ENCODE measurements at places on chromosomes 12 and 14.

DNA sequence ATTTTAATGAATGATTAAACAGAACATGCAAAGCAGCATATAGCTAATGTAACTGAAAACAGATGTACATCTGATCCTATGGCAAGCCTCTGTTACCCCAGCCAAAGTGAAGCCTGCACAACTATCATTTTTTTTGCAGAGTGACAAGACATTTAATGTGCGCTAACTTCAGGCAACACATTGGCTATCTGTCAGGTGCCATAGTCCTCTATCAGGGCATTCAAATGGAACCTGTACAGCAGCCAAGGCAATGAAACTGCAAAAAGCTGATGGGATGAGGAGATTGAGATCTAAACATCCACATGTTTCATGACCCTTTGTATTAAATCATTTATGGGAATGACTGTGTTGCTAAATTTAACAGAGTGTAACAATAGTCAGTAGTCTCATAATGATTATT lies 1088.5 kb upstream of the TMEM132C start:
- no peak for DNase-seq

- no peak for DNase-seq
Measured at GRCh38 chr12:19624491-19624890, 185.2 kb downstream of the AEBP2 start.

- DNase-seq: no peak
Measured at GRCh38 chr14:29320286-29320685, 553.7 kb downstream of the FOXG1 start.

DNA sequence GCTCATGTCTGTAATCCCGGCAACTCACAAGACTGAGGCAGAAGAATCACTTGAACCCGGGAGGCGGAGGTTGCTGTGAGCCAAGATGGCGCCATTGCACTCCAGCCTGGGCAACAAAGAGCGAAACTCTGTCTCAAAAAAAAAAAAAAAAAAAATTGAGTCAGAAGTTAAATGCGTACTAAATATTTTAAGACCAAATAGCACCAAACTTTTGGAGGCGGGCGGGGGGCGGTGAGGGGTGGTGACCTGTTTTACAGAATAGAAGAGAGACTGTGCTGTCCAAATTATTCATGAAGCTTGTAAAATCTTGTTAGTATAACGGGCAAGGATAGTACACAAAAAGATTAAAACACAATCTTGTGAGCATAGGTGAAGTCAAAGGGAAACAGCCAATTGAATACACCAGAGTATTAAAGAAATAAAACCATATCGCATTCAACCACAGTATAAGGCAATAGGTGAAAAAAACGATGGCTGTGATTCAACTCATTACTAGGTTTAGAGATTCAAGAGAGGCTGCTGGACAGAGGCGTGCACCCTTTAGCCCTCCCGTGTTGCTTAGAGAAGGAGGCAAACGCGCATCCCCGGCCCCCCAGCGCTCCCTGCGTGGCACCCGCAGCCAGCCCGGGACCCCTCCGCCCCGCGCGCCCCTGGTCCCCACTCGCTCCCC lies 571 bp downstream of the ZNF891 start:
- DNase-seq: no peak

- no peak for DNase-seq
Measured at GRCh38 chr14:94451091-94451771, 1.4 kb downstream of the SERPINA11 start.

DNA sequence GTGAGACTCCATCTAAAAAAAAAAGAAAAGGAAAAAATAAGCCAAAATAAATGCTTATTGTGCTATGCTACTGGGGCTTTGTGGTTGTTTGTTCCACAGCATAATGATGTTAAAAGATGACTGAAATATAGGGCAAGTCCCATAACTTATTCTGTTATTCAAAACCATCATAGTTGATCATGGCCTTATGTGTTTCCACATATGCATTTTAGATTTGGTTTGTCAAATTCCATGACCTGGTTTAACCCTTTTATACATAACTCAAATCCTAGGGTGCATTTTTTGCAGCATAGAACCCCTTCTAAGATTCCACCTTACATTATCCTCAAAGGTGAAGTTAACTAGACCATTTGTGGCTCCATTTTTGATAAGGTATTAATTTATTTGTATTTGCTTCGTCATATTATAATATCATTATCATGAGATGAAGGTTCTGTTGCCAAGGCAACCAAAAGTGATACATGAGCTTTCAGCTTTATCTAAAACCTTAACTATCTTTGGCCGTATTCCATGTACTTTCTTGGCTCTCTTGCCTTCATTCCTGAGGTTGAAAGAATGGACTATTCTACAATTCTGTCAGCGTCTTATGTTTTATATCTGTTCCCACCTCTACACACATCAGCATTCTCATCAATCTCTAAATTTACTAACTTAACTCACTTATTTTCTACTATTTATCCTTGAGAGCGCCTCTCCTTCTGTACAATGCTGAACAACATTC lies 138.7 kb upstream of the DYRK2 start:
- no peak for DNase-seq

- DNase-seq: peak; percentile 99
Measured at GRCh38 chr12:13255792-13256691, 59.5 kb downstream of the EMP1 start.

DNA sequence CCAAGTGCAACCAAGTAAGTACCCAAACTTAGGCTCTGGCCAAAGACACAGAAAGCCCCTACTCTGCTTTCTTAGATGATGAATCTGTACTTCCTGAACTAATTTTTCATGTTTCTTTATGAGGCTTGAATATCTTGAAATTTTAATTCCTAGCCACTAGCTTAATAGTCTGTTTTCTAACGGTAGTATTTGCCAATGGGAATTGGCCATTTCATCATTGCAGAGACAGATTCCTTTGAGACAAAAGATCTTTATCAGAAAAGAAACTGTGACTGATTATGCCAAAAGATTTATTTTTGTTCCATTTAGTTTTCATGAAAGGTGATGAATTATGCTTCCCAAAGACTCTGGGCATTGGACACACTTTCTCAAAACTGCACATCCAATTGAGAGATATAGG lies 48.7 kb downstream of the DAD1 start:
- DNase-seq: no peak

DNA sequence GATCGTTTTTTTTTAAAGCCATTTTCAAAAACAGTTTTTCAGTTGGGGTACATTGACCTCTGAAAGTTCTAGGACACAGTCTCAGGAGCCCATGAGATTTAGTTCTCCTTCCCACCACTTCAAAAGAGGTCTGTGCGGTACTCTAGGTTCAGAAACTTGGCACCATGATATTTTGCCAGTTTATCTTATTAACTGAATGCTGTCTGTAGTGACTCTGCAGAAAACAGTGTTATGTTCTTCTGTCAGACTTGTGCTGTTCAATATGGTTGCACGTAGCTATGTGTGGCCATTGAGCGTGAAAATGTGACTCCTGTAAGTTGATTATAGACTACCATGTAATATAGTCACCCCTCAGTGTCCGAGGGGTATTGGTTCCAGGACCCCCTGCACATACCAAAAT lies 35.9 kb downstream of the CRADD start:
- no peak for DNase-seq

DNA sequence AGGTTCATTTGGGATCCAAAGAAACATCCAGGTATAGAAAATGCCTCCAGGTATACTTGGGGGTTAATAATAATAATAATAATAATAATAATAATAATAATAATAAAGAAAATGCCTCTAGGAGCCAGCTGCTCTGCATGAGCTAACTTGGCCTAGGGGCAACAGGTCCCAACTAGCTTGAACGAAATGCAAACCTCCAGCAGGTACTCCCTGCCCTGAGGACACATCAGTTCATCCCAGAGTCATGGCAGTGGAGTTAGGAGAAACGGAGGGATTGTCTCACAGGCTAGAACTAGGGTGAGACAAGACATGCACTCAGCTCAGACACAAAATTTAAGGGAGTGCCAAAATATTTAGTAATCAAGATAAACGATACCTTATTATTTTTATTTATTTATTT lies 12.5 kb upstream of the TMEM229B start:
- DNase-seq: no peak

GRCh38 chr14:58770491-58770982 lies 132.8 kb downstream of the DACT1 start:
- no peak for DNase-seq

DNA sequence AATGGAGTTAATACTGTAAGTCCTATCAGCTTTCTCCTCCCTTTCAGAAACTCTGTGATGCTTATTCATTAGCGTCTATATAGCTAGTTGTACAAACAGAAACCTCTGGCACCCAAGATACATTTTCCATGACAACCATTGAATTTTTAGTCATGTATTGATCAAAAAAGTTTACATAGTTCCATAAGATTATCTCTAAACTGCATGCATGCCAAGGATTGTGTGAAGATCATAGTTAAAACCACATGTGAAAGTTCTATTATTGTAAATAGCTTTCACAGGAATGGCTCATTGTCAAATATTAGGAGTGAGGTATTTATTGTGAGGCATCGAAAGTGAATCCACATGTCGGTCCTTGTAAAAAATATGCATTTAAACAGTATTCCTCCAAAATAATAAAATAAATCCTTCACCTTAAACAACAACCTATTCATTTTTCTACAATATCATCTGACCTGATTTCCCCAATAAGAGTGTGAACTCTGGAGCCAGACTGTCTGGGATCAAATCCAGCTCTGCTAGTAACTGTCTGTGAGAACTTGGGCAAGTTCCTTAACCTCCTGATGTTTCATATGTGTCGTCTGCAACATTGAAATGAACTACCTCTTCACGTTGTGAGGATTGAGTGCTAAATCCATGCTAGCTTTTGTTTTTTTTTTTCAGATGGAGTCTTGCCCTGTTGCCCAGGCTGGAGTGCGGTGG lies 10.6 kb upstream of the CDKL1 start:
- no peak for DNase-seq

GRCh38 chr12:114073076-114073475 lies 107.0 kb upstream of the RBM19 start:
- DNase-seq: no peak

DNA sequence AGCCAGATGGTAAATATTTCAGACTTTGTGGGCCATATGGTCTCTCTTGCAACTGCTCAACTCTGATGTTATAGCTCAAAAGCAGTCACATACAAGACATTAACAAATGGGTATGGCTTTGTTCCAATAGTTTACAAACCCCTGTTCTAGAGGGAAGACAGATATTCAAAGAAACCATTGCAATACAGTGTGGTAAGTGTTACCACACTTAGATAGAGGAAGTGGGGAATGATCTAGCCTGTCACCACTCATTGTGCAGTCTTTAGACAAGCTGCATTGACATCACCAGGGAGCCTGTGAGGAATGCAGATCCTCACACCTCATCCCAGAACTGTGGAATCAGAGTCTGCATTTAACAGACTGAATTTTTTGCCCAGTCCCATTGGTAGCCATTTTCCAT lies 80.0 kb upstream of the RGS6 start:
- no peak for DNase-seq

DNA sequence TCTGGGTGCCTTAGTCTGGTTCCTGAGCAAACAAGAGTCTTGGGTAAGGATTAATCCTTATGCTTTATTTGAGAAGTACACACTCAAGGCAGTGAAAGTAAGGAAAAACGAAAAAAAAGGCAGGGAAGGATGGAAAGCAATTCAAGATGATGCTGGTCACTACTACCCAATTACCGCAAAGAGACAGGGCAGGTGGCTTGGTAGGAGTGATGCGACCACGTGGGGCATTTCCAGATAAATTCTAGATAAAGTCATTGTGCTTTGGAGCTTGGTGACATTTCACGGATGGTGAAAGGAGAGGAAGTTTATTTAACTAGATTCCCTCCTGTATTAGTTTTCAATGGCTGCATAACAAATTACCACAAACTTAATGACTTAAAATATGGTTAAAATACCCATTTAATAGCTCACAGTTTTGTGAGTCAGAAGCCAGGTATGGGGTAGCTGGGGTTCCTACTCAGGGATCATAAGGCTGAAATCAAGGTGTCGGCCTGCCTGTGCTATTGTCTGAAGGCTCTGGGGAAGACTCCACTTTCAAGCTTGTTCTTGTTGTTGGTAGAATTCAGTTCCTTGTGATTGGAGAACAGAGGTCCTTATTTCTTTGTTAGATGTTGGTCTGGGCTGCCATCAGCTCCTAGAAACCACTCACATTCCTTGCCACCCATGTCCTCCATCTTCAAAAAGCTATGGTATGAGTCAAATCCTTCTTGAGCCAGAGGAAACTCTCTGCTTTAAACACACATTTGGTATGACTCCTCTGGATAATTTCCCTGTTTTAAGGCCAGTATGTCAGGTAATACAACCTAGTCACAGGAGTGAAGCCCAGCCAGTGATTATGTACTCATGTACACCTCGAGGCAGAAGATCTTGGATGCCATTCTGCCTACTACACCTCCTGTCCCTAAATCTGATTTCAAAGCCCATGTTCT lies 5.6 kb upstream of the HMGA2 start:
- DNase-seq: no peak

DNA sequence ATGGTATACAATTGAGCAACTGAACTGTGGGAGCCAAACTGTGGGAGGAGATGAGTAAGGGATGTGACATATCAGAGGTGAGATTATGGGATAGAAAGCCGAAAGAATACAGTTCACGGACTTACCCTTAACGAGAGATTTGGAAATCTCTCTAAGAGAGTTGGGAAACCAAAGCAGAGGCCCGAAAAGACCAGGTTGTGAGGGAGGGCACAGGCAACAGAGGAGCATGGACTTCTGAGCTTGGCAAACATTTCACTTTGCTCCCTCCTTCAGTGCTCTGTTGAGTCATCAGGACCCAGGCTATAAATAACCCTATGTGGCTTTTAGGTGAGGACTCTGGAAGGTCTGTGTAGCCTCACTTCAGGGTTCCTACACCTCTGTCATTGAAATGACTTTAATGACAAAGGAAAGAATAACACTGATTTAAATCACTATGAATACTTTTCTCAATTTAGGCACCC lies 120.6 kb downstream of the TGFB3 start:
- DNase-seq: no peak

- DNase-seq: no peak
Measured at GRCh38 chr12:32887058-32887457, 9.5 kb downstream of the PKP2 start.

- DNase-seq: no peak
Measured at GRCh38 chr12:59142183-59142790, 222.0 kb upstream of the LRIG3 start.

GRCh38 chr12:132841151-132841550 lies 12.5 kb upstream of the GOLGA3 start:
- DNase-seq: no peak

- no peak for DNase-seq
Measured at GRCh38 chr12:3308063-3308462, 182.9 kb upstream of the PRMT8 start.

GRCh38 chr14:23441076-23441475 lies 5.6 kb upstream of the MYH7 start:
- no peak for DNase-seq

DNA sequence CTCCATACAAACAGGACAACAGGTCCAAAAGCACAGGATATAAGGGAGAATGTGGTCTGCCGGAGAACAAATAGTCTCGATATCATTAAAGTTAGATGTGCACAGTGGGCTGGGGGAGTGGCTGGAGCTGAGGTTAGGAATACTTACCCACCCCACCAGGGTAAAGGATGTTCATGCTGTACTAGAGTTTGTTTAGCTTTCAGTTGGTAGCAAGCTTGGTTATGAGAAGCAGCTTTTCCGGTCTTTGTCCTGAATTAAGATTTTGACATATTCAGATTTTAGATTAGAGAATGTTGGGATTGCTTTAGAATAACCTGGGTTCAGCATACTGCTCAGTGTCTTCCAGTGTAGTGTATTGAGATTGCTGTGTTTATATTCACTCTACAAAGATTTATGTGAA lies 16.7 kb downstream of the RASSF8 start:
- no peak for DNase-seq

GRCh38 chr12:75814851-75815754 lies 216.5 kb downstream of the PHLDA1 start:
- DNase-seq: no peak

GRCh38 chr12:103697971-103698751 lies 111.1 kb downstream of the STAB2 start:
- no peak for DNase-seq
